Body of pancreas (tissue), 4 donors: ENCODE measurements at places on chromosomes 2 and 18. TPM values are rescaled to one million over a fixed set of nuclear protein-coding genes. Genes with fewer than 3 reads are reported as not detected.

DNA sequence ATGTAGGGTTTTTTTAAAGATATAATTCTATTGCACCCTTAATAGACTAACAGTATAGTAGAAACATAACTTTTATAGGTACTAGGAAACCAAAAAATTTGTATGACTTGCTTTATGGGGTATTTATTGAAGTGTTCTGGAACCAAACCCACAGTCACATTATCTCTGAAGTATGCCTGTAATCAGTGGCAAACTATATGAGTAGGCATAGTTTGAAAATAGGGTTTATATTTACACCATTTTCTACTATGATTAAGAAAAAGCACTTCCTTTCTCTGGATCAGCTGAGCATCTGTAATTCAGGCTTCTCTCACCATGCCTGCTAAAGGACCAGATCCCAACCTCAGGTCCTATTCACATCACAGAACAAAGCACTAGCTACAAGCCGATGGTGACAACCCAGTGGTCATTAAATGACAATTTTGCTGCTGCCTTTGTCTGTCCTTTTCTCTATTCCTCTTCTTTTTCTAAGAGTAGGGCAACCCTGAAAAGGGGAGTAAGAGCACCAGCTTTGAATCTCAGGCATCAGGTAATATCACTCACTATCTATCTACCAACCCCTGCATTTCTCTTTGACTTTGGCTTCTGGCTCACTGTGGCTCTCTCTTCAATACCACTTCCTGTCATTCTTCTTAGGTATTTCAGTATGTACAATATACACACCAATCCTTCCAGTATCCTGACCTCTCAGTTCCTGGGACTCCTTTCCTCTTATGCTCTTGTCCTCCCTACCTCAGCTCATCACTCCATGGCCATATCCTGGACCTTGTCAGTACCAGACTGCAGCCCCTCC lies 14.4 kb downstream of the NEMP2 start:
- DNase-seq: no peak

Gene PARD6G
- 3.1 TPM for total RNA-seq

Gene RAB6C
- total RNA-seq: not detected

DNA sequence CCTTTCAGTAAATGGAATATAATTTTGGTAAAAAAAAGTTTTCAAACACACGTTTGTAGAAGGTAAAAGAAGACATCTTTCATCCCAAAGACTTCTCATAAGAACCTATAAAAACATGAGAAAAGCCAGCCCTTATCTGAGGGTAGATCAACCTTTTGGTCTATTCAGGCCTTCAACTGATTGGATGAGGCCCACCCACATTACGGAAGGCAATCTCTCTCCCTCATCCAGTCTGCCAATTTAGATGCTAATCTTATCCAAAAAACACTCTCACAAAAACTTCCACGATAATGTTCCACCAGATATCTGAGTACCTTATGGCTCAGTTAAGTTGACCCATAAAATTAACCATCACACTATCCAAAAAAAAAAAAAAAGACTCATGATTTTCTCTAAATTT lies 2.2 kb upstream of the CDH20 start:
- DNase-seq: no peak

- peak; percentile 24 for DNase-seq
Observed at GRCh38 chr2:4354678-4355077, 651.3 kb downstream of the DCDC2C start.

DNA sequence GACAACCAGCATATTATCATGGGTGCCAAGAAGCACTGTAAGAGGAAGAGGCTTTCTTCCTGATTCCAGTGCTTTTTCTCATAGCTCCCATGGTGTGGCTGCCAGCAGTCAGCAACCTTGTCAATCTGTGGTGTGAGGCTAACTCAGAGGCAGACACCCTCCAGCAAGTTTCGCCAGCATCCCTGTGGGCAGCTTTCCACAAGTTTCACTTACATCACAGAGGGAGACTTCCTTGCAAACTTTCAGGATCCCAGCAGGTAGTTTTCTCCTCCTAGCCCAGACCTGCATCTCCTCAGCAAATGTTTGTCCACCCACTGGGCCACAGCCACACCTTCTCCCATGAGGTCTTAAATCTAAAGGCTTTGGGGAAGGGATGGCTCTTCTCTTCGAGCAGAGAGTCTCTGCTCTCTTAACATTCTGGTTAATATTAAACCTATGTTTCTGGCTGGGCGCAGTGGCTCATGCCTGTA lies 9.1 kb downstream of the DNAH7 start:
- no peak for DNase-seq

Gene FRZB
- 0.66 TPM for total RNA-seq

Gene LRRTM1
- not detected for total RNA-seq
